K562 (cell line): ENCODE measurements at places on chromosomes 7 and 10.

DNA sequence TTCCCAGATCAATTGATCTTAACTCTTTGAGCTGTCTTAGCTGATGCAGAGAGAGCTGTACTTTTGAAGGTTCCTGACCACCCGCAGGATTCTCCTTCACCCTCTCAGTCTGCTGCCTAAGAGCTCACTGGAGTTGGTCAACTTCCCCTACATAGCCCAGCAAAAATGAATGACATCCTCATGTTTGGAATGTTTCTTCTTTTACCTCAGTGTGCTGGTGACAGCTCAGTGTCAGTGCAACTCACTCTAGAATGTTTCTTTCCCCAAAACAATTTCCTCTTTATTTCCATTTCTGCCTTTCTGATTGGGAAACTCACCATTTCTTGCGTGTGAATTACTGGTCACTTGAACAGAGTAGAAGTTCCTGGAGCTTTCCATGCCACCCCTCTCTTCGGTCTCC, 48.7 kb downstream of the LSMEM1 start:
- DNase-seq: no peak

GRCh38 chr7:30366606-30367005, 82.2 kb downstream of the ZNRF2 start:
- DNase-seq: no peak

DNA sequence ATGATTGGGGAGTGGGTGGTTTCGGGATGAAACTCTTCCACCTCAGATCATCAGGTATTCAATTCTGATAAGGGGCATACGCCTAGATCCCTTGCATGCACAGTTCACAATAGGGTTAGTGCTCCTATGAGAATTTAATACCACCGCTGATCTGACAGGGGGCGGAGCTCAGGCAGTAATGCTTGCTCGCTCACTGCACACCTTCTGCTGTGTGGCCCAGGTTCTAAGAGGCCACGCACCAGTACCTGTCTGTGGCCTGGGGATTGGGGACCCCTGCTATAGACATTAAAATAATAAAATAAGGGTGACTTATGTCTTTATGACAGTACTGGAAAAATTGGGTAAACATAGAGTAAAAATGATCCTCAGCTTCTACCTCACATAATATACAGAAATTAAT, 66.1 kb downstream of the SAMD9 start:
- DNase-seq: no peak

- peak; percentile 80 for DNase-seq
These were observed 95.0 kb downstream of the CNOT4 start for GRCh38 chr7:135414850-135415439.

- DNase-seq: no peak
These were observed 199.7 kb downstream of the IMMP2L start for GRCh38 chr7:111362506-111363054.

GRCh38 chr7:98221611-98222532, 10.6 kb downstream of the BHLHA15 start:
- peak; percentile 8 for DNase-seq

DNA sequence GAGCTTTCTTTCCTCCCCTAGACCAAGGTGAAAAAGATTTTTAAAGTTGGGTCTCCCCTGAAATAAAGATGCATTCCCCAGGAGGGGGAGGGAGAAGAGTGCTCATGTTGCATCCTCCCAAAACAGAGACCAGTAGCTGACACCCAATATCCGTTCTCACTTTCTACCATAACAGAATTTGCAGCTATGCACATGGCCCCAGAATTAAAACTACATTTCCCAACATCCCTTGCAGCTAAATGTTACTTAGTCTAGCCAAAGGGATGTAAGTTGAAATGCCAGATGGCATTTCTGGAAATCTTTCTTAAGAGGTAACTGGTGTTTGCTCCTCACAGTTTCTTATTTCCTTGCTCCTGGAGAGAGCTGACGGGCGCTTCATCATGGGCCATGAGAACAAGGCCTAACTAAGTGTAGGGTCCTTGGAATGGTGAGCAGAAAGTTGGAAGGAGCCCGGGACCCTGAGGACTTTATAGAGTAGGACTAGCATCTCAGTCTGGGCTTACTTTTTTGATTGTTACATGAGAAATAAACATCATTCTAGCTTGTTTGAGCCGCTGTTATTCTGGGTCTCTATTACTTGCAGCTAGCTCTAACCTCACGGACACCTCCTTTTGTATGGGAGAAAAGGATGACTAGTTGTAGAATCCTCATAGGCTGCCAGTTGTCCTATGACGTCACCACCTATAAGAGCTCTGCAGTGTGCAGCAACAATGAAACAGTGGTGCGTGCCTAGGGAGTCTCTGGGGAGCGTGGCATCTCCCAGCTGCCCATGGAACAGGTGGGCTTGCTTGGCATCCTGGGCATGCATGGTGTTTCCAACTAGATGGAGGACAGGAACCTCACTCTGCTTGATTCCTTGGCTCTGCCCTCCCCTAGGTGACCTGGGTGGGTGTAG, 46.1 kb upstream of the EXOC6 start:
- DNase-seq: no peak

DNA sequence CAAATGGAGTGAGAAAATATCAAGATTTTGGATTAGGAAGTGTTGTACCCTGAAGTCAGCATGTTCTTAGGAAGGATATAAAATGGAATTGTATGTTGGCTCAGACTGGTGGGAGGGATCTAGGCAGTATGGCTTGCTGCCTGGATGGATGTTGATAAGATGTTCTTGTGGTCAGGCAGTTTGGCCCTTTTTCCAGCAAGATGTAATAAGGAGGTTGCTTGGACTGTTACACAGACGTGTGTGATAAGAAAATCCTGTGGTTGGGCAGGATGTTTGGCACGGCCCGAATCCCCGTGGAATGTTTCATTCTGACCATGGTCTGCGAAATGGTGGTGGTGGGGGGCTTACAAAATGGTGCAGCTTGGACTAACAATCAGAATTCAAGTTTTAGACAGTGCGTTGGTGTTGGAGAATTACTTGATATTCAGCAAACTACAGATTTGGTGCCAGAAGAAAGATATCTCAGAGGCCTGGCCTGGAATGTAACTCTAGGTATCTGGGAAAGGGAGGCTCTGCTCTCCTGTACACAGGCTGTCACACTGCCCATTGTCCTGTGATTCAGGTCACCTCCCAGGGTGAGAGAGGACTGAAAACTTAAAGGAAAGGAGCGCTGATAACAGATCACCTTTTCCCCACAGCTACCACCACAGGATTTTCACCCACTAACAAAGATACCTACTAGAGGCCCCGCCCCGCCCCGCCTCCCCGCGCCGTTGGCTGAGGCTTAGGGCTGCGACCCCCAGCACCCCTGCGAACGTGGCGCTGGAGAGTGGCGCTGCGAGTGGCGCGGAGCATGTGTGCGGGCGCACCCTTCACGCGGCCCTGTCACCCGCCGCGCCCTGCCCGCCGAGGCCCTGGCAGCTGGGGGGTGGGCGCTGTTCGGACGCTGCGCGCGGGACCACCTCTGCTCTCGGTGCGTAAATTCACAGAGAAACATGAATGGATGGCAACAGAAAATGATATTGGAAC, 19.3 kb upstream of the ZNF680 start:
- DNase-seq: peak; percentile 20

- no peak for DNase-seq
These were observed 41.0 kb upstream of the C10orf120 start for GRCh38 chr10:122740640-122741039.

DNA sequence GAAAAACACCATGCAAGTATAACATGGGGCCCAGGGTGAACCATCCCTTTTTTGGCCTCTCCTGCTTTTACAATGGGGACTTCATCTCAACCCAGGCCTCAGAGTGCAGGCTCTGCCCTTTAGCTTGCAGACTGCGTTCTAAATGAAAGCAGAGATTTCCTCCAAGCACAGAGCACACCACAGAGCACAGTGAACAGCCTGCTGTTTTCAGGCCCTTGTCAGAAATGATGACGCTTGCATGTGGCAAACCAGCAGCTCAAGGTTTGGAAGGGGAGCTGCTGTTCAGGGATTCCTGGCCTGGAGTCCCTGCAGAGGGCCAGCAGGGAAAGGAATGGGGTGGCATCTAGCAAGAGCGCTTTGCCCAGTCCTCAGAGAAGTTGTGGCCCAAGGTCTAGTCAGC, 167.3 kb upstream of the CDCA7L start:
- DNase-seq: no peak

GRCh38 chr10:127890832-127891334, 1.9 kb downstream of the CLRN3 start:
- no peak for DNase-seq

DNA sequence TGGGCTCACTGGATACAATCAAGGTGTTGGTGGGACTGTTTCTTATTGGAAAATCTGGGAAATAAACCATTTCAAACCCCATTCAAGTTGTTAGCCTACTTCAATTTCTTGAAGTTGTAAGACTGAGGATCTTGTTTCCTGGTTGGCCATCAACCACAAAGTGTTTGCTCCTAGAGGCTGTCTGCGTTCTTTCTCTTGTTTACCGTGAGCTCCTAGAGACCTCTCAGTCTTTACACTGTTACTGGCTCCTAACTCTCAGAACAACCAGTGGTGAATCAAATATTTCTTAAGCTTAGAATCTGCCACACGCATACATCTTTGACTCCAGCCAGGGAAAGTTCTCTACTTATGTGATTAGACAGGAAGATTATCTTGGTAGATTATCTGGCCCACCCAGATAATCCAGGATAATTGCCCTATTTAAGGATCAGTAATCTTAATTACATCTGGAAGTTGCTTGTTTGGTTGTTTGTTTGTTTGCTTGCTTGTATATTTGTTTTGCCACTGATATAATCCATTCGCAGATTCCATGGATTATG, 798.7 kb downstream of the IPMK start:
- no peak for DNase-seq

DNA sequence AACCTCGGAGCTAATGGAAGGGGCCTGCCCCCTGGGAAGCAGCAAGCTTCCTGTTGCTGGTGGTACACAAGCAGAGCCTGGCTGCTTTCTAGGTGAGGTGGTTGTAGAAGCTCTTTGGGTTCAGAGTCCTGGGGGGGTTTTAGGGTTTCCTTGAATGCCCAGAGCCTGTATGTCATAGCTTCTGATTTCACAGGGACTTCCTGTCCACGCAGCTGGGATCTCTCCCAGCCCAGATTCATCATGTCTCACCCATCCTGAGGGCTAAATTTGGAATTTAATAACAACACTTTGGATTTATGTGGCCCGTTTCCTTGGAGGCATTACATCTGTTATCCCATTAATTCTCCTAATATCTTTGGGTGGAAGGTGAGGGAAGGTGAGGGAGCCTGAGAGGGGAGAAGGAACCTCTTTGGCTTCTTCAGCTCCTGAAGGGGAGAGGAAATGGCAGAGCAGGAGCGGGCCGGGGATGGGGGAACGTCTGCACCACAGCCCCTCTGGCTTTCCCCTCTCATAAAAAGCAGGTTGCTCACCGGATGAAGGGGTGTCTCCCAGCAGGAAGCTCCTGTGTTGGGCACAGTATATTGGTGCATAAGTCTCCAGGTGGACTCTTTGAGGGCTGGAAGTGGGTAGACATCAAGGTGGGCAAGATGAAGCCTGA, 19.7 kb downstream of the RPS24 start:
- DNase-seq: no peak

DNA sequence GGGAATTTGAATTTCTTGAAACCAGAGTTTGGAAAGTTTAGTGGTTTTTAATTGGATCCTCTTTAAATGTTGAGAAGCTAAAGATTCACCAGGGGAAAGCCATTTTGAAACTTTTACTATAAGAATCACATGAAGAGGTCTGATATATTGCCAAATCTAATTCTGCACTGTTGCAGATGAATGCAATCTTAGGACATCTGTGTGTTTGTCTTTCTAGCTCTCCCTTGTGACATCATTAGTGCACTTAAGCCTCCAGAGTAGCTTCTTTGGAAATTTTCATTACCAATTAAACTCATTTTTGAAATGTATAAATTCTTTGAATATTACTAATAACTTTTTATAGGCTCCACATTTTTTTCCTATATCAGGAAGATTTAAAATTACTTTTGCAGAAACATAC, 160.2 kb downstream of the BICC1 start:
- no peak for DNase-seq

DNA sequence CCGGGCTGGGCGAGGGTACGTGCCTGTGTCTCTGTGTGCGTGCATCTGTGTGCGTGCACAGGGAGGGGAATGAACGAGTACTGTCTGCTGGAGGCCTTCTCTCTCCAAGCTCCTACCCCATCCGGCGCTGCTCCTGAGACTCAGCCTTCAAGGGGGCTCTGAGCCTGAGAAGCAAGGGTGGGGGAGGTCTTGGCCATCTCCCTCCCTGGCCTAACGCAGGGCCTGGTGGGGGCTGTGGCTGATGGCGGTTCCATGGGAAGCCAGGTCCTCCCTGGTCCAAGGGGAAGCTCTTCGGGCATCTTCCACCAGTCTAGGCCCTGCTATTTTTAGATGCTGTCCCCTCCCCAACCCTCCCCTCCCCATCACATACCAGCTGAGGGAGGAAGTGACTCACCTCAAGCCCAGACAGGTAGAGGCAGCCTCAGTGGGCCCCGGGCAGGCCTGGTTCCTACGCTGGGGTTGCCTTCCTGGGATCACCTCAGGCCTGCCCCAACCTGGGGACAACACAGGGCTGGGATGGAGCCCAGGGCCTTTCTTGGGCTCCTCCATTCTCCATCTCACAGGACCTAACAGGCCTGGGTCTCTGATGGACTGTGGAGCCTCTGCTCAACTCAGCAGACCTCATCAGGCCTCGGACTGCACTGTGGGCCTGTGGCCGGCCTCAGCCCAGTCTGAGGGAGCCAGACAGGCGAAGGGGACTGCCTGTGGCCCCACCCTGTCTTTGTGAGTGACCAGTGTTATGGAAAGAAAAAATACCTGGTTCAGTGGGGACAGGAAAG, 32.2 kb downstream of the DNAJB12 start:
- DNase-seq: no peak

DNA sequence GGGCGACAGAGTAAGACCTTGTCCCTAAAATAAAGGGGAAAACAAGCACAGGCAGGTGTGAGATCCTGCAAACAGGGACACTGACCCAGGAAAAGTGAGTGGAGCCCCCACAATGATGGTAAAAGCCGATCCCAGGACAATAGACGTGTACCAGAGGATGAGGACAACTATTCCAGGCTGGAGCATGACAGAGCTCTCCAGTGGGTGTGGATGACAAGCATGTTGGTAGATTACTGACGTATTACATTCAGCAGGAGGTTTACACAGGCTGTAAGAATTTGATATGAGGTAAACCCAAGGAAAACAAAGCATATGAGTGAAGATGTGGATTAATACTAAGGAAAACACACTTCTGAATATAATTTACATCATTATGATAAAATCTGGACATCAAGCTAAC, 27.8 kb upstream of the SMURF1 start:
- no peak for DNase-seq

GRCh38 chr7:74057216-74057925, 26.2 kb upstream of the LIMK1 start:
- DNase-seq: no peak

GRCh38 chr10:44911081-44911540, at the start of gene TMEM72:
TSS of gene TMEM72 (plus strand) at chr10:44911337. CDS start at chr10:44911513, 176 bp downstream.
- peak; percentile 65 for DNase-seq

GRCh38 chr7:155808549-155809331, 3.5 kb downstream of the SHH start:
- DNase-seq: no peak

DNA sequence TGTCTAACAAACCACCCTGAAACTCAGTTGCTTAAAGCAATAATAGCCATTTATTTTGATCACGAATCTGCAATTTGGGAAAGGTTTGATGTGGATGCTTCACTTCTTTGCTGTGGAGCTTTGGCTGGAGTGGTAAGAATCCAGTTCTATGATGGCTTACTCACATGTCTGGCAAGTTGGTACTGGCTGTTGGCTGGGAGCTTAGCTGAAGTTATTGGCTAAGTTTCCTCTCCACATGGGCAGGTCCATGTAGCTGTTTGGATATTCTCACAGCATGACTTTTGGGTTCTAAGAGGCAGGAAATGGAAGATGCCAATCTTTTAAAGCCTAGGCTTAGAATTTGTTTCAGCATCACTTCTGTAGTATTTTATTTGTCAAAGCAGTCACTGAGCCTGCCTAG, 277.6 kb upstream of the NRP1 start:
- no peak for DNase-seq

GRCh38 chr7:8639668-8640067, 206.3 kb downstream of the NXPH1 start:
- DNase-seq: no peak
